HFFc6 (cell line): ENCODE measurements at places on chromosomes 2 and 18. TPM values are rescaled to one million over a fixed set of nuclear protein-coding genes. Genes with fewer than 3 reads are reported as not detected.

DNA sequence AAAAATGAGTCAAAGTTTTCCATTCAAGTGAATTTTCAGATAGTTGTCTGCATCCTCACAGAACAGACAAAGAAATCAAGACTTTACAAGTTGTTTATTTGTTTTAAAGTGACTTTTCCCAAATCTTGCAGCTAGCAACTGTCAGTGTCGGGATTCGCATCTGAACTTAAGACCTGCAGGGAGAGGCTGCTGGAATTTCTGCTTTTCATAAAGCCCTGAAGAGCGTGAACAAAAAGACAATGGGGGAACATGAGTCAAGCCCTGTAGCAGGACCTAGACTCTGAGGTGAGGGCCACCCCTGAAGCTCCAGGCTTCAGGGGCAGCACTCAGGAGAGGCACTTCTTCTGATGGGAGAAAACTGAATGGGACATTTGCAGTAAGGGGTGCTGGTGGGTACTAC lies 108.2 kb upstream of the CTAGE1 start:
- 0 out of 2 replicates have a peak, but pooled peaks cover 4% of the 10 kb centered on the region for H3K36me3 ChIP-seq
- H3K27me3 ChIP-seq, result peaks cover 20% of the 10 kb centered on the region
- DNase-seq, result no peak

ADAM23 gene
- 0.39 to 1.5 TPM (median 0.47 TPM) in 3 replicates for total RNA-seq

CCDC74A gene
- total RNA-seq, result 5.7 and 5.9 TPM in 2 replicates

DNA sequence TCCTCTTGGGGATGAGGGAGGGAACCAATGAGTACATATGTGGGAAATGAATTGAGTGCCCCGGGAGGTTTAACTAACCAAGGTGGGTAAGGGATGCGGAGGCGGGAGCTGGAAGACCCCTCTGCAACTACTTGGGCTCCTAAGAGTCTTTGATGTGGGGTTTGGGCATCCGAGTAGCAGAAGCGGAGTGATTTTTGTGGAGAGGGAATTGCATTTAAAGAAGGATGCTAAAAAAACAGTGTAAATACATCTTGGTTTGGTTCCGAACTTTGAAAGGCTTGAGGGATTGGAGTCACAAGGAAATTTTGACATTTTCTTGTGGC lies 215.7 kb downstream of the MCFD2 start:
- no peak overlapping the region; the same call in none of the 2 replicates for H3K4me3 ChIP-seq
- no peak for DNase-seq
- H3K27ac ChIP-seq, result peak overlapping the region; percentile 95
- peaks cover 36% of the 10 kb centered on the region for H3K36me3 ChIP-seq
- H3K27me3 ChIP-seq, result no peaks in the 10 kb centered on the region

CERKL gene
- total RNA-seq, result 0.09 TPM in 1 of 3 replicates, not detected in the others

DNA sequence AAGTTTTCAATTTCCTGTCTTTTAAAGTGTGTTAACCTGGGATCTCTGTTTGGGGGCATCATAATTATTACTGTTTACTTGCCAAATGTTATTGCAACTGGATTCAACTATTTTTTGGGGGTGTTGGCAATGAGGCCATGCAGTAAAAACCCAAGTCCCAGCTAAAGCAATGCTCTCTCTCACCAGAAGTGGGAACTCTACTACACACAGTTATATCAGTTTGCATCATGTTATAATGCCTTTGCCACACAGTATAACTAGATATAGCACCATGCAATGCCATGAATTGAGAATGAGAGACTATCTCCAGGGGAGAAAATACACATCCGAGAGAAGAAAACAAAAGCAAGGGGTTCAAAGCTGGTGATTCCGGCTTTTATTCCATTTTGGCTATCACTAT lies 79.0 kb downstream of the GCA start:
- no peaks in the 10 kb centered on the region for H3K27me3 ChIP-seq
- H3K36me3 ChIP-seq, result no peaks in the 10 kb centered on the region
- DNase-seq, result no peak
- no peak overlapping the region for H3K4me3 ChIP-seq

- peak; percentile 57 for DNase-seq
- H3K27me3 ChIP-seq, result peaks cover 37% of the 10 kb centered on the region
- no peak overlapping the region for H3K4me3 ChIP-seq
- H3K4me1 ChIP-seq, result peaks cover 10% of the 10 kb centered on the region
Measured at GRCh38 chr2:105553538-105554196, 154.8 kb upstream of the FHL2 start.

DNA sequence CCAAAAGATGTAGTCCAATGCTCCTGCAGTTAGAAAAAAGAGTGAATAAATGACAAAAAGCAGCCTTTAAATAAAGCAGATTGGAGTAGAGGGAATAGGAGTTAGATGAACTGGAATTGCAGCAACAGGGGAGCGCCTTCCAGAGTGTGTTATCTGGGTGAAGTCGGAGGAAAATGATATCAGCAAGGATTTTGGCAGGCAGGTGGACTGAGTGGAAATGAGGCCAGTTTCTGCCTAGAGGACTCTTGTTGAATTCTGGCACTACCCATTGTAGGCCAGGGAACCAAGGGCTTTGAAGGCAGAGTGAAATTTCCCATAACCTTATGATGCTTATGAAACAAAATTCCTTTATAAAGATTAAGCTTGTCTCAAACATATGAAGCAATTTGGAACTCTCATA lies 59.8 kb downstream of the AKAIN1 start:
- no peak overlapping the region for H3K4me3 ChIP-seq
- H3K4me1 ChIP-seq, result no peaks in the 10 kb centered on the region
- DNase-seq, result no peak
- H3K27me3 ChIP-seq, result no peaks in the 10 kb centered on the region
- H3K36me3 ChIP-seq, result no peaks in the 10 kb centered on the region
- no peak overlapping the region for H3K27ac ChIP-seq

- peaks cover 9% of the 10 kb centered on the region for H3K27me3 ChIP-seq
- peak overlapping the region; percentile 8; the same call in 1 of the 2 replicates for H3K4me3 ChIP-seq
- no peak for DNase-seq
- H3K27ac ChIP-seq, result peak overlapping the region; percentile 69
- H3K4me1 ChIP-seq, result peaks cover 20% of the 10 kb centered on the region
- peaks cover 56% of the 10 kb centered on the region for H3K36me3 ChIP-seq
Measured at GRCh38 chr2:189050165-189050712, 76.1 kb downstream of the COL3A1 start.

GRCh38 chr18:24031318-24031717 lies 16.8 kb downstream of the TTC39C start:
- no peak overlapping the region for H3K4me3 ChIP-seq
- no peak for DNase-seq
- H3K4me1 ChIP-seq, result peaks cover 34% of the 10 kb centered on the region
- no peaks in the 10 kb centered on the region; the same call in 1 of the 2 replicates for H3K36me3 ChIP-seq
- H3K27ac ChIP-seq, result no peak overlapping the region
- no peaks in the 10 kb centered on the region for H3K27me3 ChIP-seq

ABCA12 gene
- total RNA-seq, result 0.06 to 0.08 TPM in 2 of 3 replicates, not detected in the other

SCN3A gene
- total RNA-seq, result 0.03 to 2.2 TPM (median 0.21 TPM) in 3 replicates

- peaks cover 20% of the 10 kb centered on the region for H3K4me1 ChIP-seq
- H3K27me3 ChIP-seq, result peaks cover 22% of the 10 kb centered on the region
- H3K36me3 ChIP-seq, result no peaks in the 10 kb centered on the region
- H3K4me3 ChIP-seq, result no peak overlapping the region
- DNase-seq, result no peak
Measured at GRCh38 chr2:237059155-237059875, 26.4 kb upstream of the COPS8 start.

DNA sequence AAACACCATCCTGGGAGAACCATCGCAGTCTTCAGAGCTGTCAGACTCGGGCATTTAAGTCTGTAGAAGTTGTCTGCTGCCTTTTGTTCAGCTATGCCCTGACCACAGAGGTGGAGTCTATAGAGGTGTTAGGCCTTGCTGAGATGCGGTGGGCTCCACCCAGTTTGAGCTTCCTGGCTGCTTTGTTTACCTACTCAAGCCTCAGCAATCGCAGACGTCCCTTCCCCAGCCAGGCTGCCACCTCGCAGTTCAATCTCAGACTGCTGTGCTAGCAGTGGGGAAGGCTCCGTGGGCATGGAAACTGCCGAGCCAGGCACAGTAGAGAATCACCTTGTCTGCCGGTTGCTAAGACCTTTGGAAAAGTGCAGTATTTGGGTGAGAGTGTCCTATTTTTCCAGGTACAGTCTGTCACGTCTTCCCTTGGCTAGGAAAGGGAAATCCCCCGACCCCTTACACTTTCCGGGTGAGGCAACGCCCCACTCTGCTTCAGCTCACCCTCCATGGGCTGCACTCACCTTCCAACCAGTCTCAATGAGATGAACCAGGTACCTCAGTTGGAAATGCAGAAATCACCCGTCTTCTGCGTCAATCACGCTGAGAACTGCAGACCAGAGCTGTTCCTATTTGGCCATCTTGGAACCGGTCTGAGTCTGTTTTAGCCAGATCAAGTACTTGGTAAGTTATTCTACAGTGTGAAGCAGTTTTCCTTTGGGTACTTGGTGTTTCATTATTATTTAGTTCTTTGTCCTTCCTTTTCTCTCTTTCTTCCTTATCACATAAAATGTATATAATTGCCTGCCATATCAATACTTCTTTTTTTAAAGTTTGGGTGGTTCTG lies 71.5 kb downstream of the CDC42EP3 start:
- no peak for DNase-seq
- no peaks in the 10 kb centered on the region for H3K27me3 ChIP-seq
- H3K4me3 ChIP-seq, result no peak overlapping the region
- peaks cover 21% of the 10 kb centered on the region for H3K36me3 ChIP-seq
- no peak overlapping the region for H3K27ac ChIP-seq
- H3K4me1 ChIP-seq, result peaks cover 17% of the 10 kb centered on the region

GALNT3 gene
- 0.27 to 0.74 TPM (median 0.28 TPM) in 3 replicates for total RNA-seq

- H3K27ac ChIP-seq, result no peak overlapping the region
- no peak for DNase-seq
Measured at GRCh38 chr2:59176737-59177136, 935.6 kb upstream of the FANCL start.

GRCh38 chr2:20192781-20193180 lies 32.1 kb downstream of the SDC1 start:
- DNase-seq, result no peak
- no peak overlapping the region for H3K27ac ChIP-seq
- H3K4me1 ChIP-seq, result peaks cover 10% of the 10 kb centered on the region; the same call in 1 of the 2 replicates
- no peaks in the 10 kb centered on the region for H3K36me3 ChIP-seq
- H3K27me3 ChIP-seq, result peaks cover 2% of the 10 kb centered on the region

PROKR1 gene
- not detected in 2 replicates for total RNA-seq

DNA sequence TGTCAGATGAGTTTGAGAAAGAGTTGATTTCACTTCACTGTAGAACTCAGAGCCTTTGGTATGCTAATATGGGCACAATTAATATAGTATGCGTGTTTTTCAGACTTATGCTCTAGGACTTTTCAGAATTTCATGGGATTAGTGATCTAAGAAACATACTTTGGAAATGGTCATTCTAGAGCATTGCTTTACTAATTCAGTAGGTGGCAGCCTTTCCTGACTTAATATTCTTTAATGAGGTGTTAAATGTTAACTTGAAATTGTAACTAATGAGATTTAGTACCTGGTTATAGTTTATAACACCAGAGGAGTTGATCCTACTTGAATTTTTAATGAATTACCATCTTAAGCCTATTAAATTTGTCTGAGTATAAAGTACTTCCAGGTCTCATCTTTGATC lies 28.4 kb downstream of the ACTR2 start:
- peaks cover 20% of the 10 kb centered on the region for H3K36me3 ChIP-seq
- DNase-seq, result no peak
- no peak overlapping the region for H3K27ac ChIP-seq
- H3K4me3 ChIP-seq, result no peak overlapping the region

DNA sequence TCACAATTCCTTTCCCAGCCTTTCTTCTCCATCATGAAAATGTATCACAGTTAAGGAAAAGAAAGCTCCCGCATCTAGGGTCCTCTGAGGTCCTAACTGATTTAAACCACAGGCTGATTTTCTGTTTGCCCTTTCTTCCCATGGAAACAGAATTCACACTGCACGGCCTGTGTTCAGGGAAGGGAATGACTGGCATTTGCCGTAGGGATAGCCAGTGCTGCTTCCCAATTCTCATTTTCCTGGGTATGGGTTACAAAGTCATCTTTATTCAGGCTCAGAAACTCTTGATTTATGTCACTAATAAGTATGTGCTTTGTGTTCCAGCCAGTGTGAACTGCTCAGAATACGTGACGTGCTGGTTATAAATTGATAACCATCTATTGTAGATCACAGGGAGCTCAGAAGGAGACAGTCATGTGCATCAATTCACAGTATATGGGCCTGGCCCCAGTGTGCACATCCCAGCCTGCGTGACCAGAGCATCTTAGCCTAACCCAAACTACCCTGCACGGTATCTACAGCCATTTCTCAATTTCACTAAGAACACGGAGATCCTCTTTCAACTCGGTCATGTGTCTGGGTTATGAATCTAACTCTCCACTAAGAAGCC lies 163.3 kb downstream of the LRRC30 start:
- no peak overlapping the region for H3K4me3 ChIP-seq
- peaks cover 13% of the 10 kb centered on the region for H3K27me3 ChIP-seq
- DNase-seq, result no peak
- H3K27ac ChIP-seq, result no peak overlapping the region

DNA sequence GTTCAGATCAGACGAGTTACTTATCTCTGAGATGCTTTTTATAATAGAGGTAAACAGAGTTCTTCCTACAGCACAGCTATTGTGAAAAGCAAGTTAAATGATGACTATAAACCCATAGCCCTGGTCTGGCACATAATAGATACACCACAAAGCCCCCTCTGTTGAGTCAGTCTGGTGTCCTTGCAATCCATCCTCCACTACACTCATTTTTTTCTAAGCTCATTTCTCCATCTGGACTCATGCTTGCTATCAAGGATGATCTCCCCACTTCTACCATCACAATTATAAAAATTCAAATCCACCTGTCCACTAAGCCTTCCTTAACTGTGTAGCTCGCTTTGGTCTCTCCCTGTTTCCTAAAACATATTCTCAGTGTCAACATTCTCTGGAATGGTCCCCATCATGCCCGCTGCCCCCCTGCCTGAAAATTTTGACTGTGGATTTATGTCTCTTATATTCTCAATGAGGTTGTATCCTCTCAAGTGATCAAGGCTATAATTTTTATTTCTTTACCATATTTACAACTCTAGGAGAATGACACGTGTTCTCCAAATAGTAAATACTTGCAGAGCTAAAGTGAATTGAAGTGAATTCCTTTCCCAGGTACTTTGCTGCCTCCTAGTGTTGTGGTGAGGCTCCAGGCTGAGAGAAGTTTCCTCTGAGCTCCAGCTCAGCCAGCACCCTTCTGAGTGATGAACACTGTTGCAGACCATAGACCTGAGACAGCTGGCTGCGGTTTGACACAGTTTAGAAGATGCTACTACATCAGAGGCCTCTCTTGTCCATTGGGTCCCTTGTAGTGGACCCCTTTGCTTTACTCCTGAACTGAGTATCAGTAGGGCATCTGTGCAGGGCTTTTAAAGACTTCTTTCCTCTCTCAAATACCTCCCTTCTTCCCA lies 108.7 kb downstream of the DPP10 start:
- peak; percentile 48 for DNase-seq
- peaks cover 2% of the 10 kb centered on the region; the same call in 1 of the 2 replicates for H3K27me3 ChIP-seq
- no peaks in the 10 kb centered on the region for H3K36me3 ChIP-seq
- H3K4me1 ChIP-seq, result no peaks in the 10 kb centered on the region

GRCh38 chr18:8858888-8859511 lies 153.6 kb downstream of the MTCL1 start:
- H3K27ac ChIP-seq, result peak overlapping the region; percentile 66
- no peaks in the 10 kb centered on the region for H3K27me3 ChIP-seq
- H3K4me1 ChIP-seq, result peaks cover 44% of the 10 kb centered on the region
- no peak overlapping the region for H3K4me3 ChIP-seq
- peaks cover 7% of the 10 kb centered on the region; the same call in 1 of the 2 replicates for H3K36me3 ChIP-seq

GRCh38 chr2:42844901-42845821 lies 52.8 kb upstream of the HAAO start:
- H3K27me3 ChIP-seq, result peaks cover 2% of the 10 kb centered on the region; the same call in 1 of the 2 replicates
- H3K4me1 ChIP-seq, result peaks cover 41% of the 10 kb centered on the region
- peak overlapping the region; percentile 69 for H3K27ac ChIP-seq
- H3K36me3 ChIP-seq, result no peaks in the 10 kb centered on the region
- DNase-seq, result peak; percentile 79
- H3K4me3 ChIP-seq, result peak overlapping the region; percentile 33
